ENCODE measurements at places on chromosomes 2 and 18.

- DNase-seq: no peak
These were observed 50.2 kb downstream of the TEX44 start for GRCh38 chr2:231642631-231643494.

DNA sequence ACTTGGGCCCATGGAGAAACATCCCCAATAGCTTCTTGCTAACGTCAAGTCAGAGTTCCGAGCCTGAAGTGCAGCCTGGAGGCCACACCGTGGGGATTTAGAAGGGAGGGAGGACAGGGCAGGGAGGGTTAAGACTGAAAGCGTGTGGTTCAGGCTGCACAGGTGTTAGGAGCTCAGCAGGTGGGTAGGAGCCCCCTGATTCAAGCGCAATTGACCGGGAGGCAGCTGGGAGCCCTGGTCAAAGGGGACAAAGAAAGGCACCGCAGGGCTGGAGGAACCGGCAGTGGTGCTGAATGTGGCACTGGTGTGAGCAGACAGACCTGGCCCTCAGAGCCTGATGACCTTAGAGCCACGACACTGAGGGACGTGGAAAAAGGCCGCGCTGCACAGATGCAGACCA is 149.6 kb downstream of the TMEM18 start:
- no peak for DNase-seq

- no peak for DNase-seq
These were observed 358.3 kb upstream of the KLHL29 start for GRCh38 chr2:23026671-23027070.

- DNase-seq: no peak
These were observed 50.8 kb downstream of the TRABD2A start for GRCh38 chr2:84830095-84830494.

- DNase-seq: no peak
These were observed 63.5 kb downstream of the CNTNAP5 start for GRCh38 chr2:124088616-124089015.

DNA sequence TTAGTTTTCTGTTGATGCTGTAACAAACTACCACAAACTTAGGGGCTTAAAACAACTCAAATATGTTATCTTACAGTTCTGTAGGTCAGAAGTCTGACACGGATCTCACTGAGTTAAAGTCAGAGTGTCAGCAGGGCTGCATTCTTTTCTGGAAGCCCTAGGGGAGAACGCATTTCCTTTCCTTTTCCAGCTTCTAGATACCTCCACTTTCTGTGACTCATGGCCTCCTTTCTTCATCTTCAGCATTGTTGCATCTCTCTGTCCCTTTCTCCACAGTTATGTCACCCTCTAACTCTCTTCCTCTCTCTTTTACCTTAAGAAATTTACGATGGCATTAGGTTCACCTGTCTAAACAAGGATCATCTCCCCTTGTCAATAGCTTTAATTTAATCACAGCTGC is 13.3 kb upstream of the PPP4R1 start:
- no peak for DNase-seq

DNA sequence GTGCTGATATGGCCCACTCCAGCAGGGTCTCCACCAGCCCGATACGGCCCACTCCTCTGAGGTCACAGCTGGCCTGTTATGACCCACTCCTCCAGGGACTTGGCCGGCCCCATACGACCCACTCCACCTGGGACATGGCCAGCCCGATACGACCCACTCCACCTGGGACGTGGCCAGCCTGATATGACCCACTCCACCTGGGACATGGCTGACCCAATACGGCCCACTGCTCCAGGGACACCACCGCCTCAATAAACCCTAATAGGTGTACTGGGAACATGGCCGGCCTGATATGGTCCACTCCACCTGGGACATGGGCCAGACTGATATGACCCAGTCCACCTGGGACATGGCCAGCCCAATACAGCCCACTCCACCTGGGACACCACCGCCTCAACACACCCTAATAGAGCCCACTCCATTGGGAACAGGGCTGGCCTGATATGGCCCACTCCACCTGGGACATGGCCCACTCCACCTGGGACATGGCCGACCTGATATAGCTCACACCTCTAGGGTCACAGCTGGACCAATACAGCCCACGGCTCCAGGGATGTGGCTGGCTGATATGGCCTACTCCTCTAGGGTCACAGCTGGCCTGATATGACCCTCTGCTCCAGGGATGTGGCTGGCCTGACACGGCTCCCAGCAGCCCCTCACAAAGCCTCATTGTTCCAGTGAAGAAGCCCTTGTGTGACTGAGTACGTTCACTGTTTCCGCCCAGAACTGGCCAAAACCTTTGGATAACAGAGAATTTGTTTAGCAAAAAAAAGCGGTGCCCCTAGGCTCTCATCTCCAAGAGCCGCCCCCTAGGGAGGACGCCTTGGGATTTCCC is 245.6 kb downstream of the HDAC4 start:
- DNase-seq: no peak

All from NCI-H1417 treated with DMSO at 0.1 percent for 48 hours (cell line).